Sigmoid colon (tissue), 7 donors: ENCODE measurements at places on chromosomes 6 and 20.
A peak's percentile ranks its signal among the peaks of the same experiment; 100 is the strongest.

DNA sequence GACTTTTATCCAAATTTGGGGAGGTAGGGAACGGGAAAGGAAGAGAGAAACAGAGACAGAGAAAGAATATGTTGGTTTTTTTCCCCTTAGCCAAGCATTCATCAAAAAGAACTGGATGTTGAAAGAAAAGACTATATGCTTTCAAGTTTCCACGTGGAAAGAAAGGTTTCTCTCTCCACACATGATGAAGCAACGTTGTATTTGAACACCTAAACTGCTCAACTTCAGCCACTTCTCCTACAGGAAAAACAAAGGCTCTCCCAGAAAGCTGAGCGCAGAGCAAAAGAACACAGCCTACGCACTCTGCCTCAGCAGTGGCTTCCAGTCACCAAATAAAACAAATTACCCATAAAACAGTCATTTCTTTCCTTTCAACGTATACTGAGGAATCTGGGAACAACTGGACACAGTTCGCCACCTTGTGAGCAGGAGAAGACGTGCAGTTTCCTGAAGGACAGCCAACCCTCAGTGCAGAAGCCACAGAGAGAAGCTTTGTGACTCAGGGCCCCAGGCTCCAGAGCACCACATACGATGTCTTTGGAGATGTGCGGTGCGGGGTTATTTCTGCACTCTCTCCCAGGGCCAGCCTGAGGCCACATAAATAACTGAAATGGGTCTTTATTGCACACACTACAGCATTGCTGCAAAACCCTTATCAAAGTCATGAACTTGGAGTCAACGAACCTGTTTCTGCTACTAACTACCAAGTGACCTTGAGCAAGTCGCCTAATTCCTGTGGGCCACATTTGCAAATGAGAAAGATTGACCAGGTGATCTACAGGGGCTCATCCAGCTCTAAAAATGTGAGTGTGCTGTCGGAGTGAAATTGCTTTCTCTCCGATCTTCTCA lies 10.1 kb downstream of the IL17F start:
- no peak overlapping the region for H3K27ac ChIP-seq
- no peak for DNase-seq
- H3K4me3 ChIP-seq: no peak overlapping the region
- H3K36me3 ChIP-seq: no peaks in the 10 kb centered on the region

DNA sequence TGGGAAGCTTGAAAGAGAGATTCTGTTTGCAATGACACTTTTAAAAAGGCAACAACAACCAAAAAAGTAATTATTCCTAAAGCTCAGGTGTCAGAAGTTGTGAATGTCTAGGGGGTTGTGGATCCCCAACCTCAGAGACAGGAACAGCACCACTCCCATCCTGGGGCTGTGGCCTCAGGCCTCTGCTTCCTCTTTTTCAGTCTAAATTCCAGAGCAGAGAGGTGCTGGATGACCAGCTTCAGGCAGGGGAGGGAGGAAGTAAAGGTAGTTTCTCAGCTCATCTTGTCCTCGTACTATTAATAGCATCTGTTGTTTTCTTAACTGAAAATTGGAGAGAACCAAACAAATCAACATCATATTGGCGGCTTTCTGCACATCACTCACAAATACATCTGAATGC lies 8.3 kb downstream of the NT5E start:
- no peaks in the 10 kb centered on the region for H3K36me3 ChIP-seq
- no peaks in the 10 kb centered on the region for H3K27me3 ChIP-seq
- peaks cover 34% of the 10 kb centered on the region for H3K4me1 ChIP-seq
- no peak for DNase-seq
- no peak overlapping the region for H3K27ac ChIP-seq
- no peak overlapping the region for H3K4me3 ChIP-seq

- no peak overlapping the region for H3K4me3 ChIP-seq
- H3K4me1 ChIP-seq: no peaks in the 10 kb centered on the region
- no peak for DNase-seq
- H3K27ac ChIP-seq: no peak overlapping the region
- no peaks in the 10 kb centered on the region for H3K36me3 ChIP-seq
- H3K27me3 ChIP-seq: no peaks in the 10 kb centered on the region
Measured at GRCh38 chr20:21656308-21657067, 49.0 kb upstream of the PAX1 start.

- peaks cover 86% of the 10 kb centered on the region for H3K4me1 ChIP-seq
- DNase-seq: no peak
- no peaks in the 10 kb centered on the region for H3K27me3 ChIP-seq
- peak overlapping the region; percentile 80 for H3K27ac ChIP-seq
- H3K4me3 ChIP-seq: no peak overlapping the region
Measured at GRCh38 chr6:11215773-11216172, 16.7 kb downstream of the NEDD9 start.

DNA sequence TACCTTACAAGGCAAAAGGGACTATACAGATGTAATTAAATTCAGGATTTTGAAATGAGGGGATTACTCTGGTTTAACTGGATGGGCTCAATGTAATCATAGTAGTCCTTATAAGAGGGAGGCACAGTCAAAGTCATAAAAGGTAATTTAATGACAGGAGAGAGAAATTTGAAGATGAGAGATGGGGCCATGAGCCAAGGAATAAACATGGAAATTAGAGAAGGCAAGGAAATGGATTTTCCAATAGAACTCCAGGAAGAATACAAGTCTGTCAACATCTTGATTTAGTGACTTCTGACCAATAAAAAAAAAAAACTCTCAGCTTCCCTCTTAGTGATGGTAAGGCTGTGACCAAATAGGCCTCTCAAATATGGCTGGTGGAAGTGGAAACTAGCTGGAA lies 101.9 kb upstream of the BEND3 start:
- no peaks in the 10 kb centered on the region for H3K4me1 ChIP-seq
- no peaks in the 10 kb centered on the region for H3K27me3 ChIP-seq
- no peak overlapping the region for H3K4me3 ChIP-seq
- no peak for DNase-seq

DNA sequence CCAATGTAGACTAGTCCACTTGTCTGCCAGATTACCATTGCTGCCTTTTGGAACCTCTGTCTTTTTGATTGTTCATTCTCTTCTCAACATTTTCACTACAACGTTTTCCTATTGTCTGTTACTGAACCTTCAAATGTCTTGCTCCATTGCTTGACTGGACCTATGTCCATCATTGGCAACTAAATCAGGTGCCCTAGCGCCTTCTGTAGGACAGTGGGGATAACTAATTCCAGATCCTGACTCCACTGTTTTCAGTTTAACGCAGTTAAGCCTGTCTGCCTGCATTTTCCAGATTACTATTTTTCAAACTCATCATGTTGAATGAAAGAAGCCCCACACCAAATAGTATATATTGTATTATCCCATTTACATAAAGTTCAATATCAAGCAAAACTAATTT lies 433.6 kb downstream of the RNF144B start:
- H3K27me3 ChIP-seq: no peaks in the 10 kb centered on the region
- no peak for DNase-seq
- no peak overlapping the region for H3K27ac ChIP-seq
- no peak overlapping the region for H3K4me3 ChIP-seq
- no peaks in the 10 kb centered on the region for H3K4me1 ChIP-seq

- H3K27me3 ChIP-seq: no peaks in the 10 kb centered on the region
- H3K4me3 ChIP-seq: no peak overlapping the region
- H3K36me3 ChIP-seq: no peaks in the 10 kb centered on the region
- no peaks in the 10 kb centered on the region for H3K4me1 ChIP-seq
- no peak overlapping the region for H3K27ac ChIP-seq
Measured at GRCh38 chr6:124294574-124295200, 491.0 kb downstream of the NKAIN2 start.

DNA sequence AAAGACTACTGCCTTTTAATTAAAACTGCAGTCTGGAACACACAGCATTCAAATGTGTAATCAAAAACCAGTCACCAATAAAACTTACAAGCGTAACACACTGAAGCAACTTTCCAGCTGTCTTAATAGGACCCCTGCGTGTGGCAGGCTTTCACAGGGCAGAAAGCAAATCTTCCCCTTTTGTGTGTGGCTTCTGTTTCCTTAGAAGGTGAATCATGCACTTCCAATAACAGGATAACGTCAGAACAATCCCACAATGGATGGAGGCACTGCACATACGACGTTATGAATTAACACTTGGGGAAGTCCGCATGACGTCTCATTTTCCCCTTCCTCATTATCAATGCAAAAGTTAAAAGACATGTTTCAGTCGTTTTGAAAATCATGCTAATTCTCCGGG lies 44.8 kb downstream of the INSM1 start:
- no peak for DNase-seq
- no peak overlapping the region for H3K4me3 ChIP-seq
- no peaks in the 10 kb centered on the region for H3K4me1 ChIP-seq
- H3K36me3 ChIP-seq: peaks cover 3% of the 10 kb centered on the region

GRCh38 chr6:44739181-44739580 lies 351.7 kb downstream of the CDC5L start:
- DNase-seq: no peak
- H3K27me3 ChIP-seq: no peaks in the 10 kb centered on the region
- H3K4me1 ChIP-seq: no peaks in the 10 kb centered on the region
- no peaks in the 10 kb centered on the region for H3K36me3 ChIP-seq
- no peak overlapping the region for H3K4me3 ChIP-seq

- H3K36me3 ChIP-seq: peaks cover 1% of the 10 kb centered on the region
- H3K27me3 ChIP-seq: no peaks in the 10 kb centered on the region
Measured at GRCh38 chr20:25686081-25687067, 10.3 kb downstream of the ZNF337 start.

- no peaks in the 10 kb centered on the region for H3K27me3 ChIP-seq
- DNase-seq: no peak
Measured at GRCh38 chr6:8075185-8075584, 11.0 kb upstream of the BLOC1S5 start.

DNA sequence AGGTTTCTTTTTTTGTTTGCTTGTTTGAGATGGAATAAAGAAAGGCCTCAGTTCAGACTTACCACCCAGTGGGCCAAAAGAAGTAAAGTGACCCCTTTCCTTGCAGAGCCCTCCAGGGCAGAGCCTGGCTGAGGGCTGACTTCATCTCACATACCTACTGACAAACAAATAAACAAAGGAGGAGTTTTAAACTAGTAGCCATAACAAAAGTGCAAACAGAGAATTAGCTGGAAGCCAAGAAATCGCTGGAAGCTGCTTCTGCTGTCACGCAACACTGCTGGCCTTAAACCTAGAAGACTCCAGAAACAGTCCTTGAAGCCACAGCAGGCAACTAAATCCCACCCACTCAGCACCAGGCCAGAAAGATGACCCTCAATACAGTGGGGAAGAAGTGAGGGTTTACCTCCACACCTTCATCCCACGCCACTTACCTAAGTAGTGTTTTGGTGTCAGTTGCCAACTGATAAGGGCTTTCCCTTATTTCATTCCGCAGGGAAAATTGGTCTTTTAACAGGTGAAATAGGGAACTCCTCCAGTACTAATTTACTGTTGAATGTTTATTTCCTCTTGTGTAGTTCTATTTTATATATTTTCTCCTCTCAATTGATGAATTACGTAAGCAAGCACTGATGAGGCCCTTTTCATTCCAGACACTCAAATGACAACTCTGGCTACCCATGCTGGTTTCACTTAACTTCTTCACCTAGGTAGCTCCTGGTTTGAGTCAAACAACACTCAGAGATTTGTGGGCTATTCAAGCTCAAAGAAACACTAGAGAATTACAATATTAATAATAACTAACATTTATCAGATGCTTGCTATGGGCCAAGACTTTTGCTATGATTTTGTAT lies 46.2 kb downstream of the EDN1 start:
- H3K4me1 ChIP-seq: peaks cover under 1% of the 10 kb centered on the region
- H3K36me3 ChIP-seq: no peaks in the 10 kb centered on the region
- H3K27me3 ChIP-seq: peaks cover 4% of the 10 kb centered on the region

DNA sequence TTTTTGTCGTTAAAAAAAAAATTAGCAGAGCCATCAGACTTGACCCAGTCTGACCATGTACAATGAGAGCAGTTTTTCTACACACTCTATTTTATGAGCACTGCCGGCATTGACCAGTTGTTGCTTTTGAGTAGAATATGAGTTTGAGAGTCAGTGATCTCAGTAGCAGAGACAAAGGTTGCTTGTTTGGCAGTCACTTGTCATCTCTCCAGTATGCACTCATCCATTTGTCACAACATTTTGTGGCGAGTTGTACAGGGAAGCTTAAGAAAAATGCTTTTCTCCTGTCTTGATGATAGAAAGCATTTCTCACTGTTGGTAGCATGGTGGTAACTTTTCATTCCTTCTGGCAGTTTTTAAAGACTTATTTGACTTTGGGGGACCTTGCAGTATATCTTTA lies 159.9 kb downstream of the MMS22L start:
- H3K4me3 ChIP-seq: no peak overlapping the region
- no peaks in the 10 kb centered on the region for H3K27me3 ChIP-seq
- H3K36me3 ChIP-seq: no peaks in the 10 kb centered on the region
- no peaks in the 10 kb centered on the region for H3K4me1 ChIP-seq
- no peak for DNase-seq

DNA sequence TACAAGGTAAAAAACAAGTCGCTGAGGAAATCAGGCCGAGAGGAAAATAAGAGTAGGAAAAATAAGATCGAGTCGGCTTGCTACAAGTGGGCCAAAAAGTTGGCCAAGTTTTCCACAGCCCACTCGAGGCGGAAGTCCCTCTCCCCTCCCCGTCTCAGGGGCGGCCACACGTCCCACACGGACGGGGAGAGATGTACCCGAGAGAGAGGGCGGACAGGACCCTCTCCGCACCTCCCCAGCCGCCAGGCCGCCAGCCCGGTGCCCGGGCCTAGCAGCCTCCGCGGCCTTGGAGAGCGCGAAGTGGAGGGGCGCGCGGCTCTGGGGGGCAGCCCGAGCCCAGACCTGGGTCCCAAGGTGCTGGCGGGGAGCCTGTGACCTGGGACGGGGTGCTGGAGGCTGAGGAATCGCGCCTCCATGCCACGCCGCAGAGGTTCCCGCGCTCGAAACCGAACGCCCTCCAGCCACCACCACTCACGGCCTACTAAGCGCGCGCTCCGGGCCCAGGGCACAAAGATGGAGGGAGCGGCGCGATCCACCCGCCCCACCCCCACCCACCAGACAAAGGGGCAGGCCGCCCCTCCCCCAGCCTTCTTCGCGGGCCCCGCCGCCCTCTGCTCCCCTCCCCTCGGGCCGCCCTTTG lies 1.9 kb upstream of the HMGA1 start:
- no peak overlapping the region for H3K4me3 ChIP-seq
- peak; percentile 67 for DNase-seq
- H3K4me1 ChIP-seq: peaks cover 27% of the 10 kb centered on the region
- no peaks in the 10 kb centered on the region for H3K27me3 ChIP-seq

- peaks cover 44% of the 10 kb centered on the region for H3K4me1 ChIP-seq
- H3K27ac ChIP-seq: peak overlapping the region; percentile 65
- no peak overlapping the region for H3K4me3 ChIP-seq
- no peaks in the 10 kb centered on the region for H3K36me3 ChIP-seq
- H3K27me3 ChIP-seq: no peaks in the 10 kb centered on the region
Measured at GRCh38 chr20:33531047-33531877, 41.4 kb downstream of the CBFA2T2 start.

DNA sequence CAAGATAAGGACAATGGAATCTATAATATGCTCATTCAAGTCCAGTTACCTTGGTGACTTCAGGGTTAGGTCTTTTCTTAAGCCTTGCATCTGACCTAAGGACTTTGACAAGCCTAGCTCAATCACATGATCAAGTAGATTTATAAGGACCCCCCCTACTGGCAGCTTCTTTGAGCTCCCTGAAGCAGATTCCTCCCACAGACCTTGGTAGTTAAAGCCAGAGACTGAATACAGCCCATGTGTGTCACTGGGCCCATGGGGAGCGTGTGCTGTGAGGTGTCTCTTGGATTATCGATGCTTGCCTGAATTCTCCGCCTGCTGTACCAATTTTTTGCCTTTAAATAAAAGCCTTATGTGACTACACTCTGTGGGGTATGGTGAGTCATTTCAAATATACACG lies 372.7 kb upstream of the RGS17 start:
- no peak for DNase-seq
- no peaks in the 10 kb centered on the region for H3K36me3 ChIP-seq
